ENCODE measurements at places on chromosomes 3 and 15.

GRCh38 chr3:165522386-165522785, 314.8 kb downstream of the BCHE start:
- DNase-seq, result no peak

DNA sequence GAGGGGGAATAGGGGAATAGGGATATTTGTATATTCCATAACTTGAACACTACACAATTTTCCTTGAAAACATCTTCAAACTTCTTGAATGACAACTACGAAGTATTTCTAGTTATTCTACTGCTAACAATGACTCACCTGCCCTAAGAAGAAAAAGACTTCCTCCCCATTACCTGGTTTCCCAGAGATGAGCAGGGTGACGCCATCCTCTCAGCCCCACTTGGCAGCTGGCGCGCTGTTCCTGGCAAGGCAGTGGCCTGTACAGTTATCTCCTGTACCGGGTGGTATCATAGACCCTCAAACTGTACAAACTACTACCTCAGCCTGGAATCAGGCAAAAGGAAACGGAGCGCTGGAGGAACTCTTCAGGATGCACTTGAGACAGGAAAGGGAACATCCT, 10.4 kb downstream of the WDR82 start:
- DNase-seq, result no peak

GRCh38 chr3:40073310-40074007, 236.0 kb upstream of the EIF1B start:
- peak; percentile 8 for DNase-seq

GRCh38 chr3:9500108-9501050, 53.2 kb downstream of the LHFPL4 start:
- peak; percentile 33 for DNase-seq

GRCh38 chr3:49967291-49967690, 27.3 kb downstream of the RBM6 start:
- DNase-seq, result no peak

GRCh38 chr3:50194903-50195500, 3.6 kb downstream of the GNAT1 start:
- peak; percentile 46 for DNase-seq

DNA sequence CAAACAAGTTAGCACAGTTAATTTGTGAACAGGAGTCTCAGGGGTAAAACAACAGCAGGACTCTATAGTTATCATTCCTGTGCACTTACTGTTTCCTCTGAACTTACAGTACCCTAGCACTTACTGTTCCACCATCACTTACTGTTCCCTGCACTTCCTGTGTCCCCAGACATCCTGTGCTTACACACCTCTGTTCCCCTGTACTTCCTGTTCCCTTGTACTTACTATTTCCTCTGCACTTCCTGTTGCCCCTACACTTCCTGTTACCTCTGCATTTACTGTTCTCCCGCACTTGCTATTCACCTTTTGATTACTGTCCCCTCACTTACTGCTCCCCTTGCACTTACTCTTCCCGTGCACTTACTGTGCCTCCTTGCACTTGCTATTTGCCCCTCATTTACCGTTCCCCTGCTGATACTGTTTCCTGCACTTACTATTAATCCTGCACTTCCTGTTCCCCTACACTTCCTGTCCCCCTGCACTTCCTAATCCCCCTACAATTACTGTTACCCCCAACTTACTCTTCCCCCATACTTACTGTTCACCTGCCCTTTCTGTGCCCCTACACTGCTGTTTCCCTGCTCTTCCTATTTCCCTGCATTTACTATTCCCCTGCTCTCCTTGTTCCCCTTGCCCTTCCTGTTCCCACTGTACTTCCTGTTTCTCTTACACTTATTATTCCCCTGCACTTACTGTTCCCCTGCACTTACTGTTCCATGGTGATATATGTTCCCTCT, 30.3 kb downstream of the TPRA1 start:
- no peak for DNase-seq

- no peak for DNase-seq
These were observed 120.0 kb upstream of the ARRDC4 start for GRCh38 chr15:97840501-97840900.

- DNase-seq, result no peak
These were observed 176.1 kb downstream of the MINAR1 start for GRCh38 chr15:79608066-79608864.

- no peak for DNase-seq
These were observed 22.6 kb upstream of the NR2F2 start for GRCh38 chr15:96307856-96308394.

- DNase-seq, result no peak
These were observed 6.1 kb upstream of the MESP2 start for GRCh38 chr15:89770041-89770440.

- no peak for DNase-seq
These were observed 7.5 kb upstream of the TM4SF1 start for GRCh38 chr3:149384911-149385321.

DNA sequence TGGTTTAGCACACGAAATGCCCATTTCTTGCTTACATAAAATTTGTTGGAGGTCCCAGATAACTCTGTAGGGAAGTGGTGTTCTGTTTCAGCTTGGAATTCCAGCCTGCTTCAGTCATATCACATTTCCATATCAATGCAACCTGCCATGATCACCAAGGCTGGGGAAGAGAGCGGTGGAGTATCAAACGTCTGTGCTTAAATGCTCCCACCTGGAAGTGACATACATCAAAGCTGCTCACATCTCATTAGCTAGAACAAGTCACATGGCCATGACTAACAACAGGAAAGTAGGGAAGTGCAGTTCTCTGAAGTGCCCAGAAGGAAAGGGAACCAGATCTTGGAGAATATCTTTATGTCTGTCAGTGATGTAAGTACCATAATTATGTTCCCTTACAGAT, 130.2 kb upstream of the CFAP20DC start:
- DNase-seq, result no peak

- DNase-seq, result no peak
These were observed 221.5 kb upstream of the BHLHE40 start for GRCh38 chr3:4757575-4758248.

GRCh38 chr3:37859908-37860199, 1.8 kb upstream of the CTDSPL start:
- DNase-seq, result no peak

GRCh38 chr3:50444213-50444612, 59.2 kb downstream of the CACNA2D2 start:
- DNase-seq, result no peak

GRCh38 chr3:33578325-33579177, 138.3 kb upstream of the UBP1 start:
- no peak for DNase-seq

DNA sequence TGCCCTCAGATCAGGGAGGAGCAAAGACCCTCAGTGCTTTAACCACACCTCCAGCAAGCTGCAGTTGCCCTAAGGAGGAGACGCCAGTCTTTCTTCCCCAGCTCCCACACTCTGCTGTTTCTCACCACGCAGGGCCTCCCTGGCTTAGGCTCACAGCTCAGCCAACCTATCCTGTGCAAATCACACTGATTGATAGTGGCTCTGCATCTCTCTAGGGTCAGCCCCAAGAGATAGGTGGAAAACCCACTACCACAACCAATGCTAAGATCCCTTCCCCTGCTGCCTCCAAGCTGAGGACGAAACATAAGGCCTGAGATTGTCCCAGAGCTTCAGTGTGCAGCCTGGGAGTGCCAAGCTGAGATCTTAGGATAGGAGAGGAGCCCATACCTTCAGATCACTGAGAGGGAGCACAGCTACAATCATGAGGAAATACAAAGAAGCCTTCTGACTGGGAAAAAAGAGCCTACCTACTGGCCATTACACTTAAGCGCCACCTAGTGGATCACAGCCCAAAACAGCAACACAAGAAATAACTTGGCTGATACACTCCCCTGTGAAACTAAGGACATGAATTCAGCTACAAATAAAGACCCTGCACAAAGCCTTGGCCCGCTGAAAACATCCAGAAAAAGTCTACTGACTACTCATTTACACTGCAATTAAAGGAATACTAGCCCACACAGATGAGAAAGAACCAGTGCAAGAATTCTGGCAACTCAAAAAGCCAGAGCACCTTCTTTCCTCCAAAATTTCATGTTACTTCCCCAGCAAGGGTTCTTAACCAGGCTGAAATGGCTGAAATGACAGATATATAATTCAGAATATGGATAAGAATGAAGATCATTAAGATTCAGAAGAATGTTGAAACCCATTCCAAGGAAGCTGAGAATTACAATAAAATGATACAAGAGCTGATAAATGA, 271.5 kb upstream of the DCBLD2 start:
- DNase-seq, result peak; percentile 52

- no peak for DNase-seq
These were observed 19.0 kb downstream of the FAN1 start for GRCh38 chr15:30922480-30923311.

GRCh38 chr15:40253167-40253790, 14.4 kb downstream of the PAK6 start:
- peak; percentile 56 for DNase-seq

DNA sequence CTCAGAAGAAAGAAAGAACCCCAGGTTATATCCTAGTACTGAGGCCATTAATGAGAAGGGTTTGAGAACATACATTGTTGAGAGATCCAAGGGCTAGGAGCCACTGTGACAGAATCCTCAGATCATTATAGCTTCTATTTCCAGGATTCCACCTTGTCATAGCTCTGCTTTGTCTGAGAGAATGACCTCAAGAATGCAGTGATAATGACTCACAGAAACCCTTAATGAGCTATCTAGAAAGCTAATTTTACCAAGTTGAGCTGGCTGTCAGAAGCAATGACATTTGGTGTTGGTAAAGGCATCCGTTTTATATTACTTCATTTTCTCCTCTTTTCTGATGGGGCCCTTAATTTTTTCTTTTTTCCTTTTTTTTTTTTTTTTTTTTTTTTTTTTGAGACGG, 10.9 kb downstream of the TRIP4 start:
- no peak for DNase-seq

- no peak for DNase-seq
These were observed 285.0 kb upstream of the C2CD4B start for GRCh38 chr15:62450061-62450460.

DNA sequence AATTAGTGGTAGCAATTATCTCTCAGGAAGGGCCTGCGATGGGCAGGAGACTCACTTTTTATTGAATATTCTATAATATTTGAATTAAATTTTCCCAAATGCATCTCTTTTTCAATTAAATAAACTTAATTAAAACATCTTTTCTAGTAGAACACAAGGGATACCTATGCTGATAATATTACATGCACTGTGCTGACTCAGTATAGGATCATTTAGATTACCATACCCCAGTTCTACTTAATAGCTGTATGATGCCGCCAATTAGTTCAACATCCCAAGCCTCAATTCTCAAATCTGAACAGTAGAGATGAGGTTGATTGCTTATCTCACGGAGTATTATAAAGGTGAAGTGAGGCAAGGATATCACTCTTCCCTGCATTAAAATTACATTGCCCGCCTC, 149.2 kb downstream of the SLCO3A1 start:
- DNase-seq, result no peak

Measured in NCI-H526 (cell line).